Activated naive CD4-positive, alpha-beta T cell (primary cell): ENCODE measurements at places on chromosomes 1 and 21.

GRCh38 chr1:69172003-69173000 lies 395.4 kb upstream of the LRRC7 start:
- no peak for DNase-seq

DNA sequence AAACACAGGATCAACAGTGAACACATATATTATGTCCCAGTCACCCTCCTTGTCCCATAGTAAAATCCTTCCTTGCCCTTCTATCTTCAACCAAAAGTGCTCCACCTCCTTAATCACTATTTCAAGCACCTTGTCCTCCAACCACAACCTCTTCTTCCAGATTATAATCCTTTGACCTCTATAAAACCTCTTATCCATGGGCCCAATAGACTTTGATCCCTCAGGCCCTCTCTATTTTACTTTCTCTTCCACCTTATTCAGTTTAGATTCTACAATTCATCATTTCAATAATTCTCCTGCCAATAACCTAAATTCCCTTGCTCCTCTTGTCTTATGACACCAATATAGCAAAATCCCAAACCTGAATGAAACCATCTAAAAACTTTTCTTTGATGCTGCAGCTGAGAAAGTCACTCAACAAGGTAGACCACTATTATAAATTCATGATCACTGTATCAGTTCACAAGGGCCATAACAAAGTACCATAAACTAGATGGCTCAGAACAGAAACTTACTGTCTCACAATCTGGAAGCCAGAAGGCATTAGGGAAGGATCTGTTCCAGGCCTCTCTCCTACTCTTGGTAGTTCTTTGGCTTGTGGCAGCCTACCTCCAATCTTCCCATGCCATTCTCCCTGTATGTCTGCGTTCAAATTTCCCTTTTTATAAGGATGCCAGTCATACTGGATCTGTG lies 24.8 kb downstream of the EPS15 start:
- no peak for DNase-seq

- no peak for DNase-seq
These were observed 20.0 kb downstream of the SERTAD4 start for GRCh38 chr1:210252621-210253051.

DNA sequence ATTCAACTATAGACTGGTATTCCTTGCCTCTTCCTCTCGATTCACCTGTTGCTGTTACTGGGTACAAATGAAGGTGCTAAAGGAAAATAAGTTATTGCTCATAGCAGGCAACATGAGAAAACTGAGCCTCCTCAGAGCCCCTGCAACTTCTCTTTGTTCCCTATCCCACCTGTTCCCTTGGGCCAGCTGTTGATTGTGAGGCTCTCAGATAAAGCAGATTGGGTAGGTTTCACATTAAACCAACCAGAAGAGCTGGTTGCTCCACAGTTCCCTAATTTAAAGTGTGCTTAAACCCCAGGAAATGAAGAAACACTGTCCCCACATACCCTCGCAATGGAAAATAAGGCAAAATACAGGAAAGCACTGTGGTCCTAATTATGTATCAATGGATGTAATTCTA lies 4.8 kb downstream of the DEDD start:
- DNase-seq = no peak

GRCh38 chr1:99527078-99527477 lies 118.8 kb upstream of the PALMD start:
- no peak for DNase-seq

GRCh38 chr1:243236604-243237252 lies 18.4 kb downstream of the CEP170 start:
- no peak for DNase-seq

- DNase-seq = no peak
These were observed 633 bp downstream of the DMRTA2 start for GRCh38 chr1:50422675-50422945.

- DNase-seq = no peak
These were observed 13.2 kb upstream of the POU3F1 start for GRCh38 chr1:38059635-38060250.

DNA sequence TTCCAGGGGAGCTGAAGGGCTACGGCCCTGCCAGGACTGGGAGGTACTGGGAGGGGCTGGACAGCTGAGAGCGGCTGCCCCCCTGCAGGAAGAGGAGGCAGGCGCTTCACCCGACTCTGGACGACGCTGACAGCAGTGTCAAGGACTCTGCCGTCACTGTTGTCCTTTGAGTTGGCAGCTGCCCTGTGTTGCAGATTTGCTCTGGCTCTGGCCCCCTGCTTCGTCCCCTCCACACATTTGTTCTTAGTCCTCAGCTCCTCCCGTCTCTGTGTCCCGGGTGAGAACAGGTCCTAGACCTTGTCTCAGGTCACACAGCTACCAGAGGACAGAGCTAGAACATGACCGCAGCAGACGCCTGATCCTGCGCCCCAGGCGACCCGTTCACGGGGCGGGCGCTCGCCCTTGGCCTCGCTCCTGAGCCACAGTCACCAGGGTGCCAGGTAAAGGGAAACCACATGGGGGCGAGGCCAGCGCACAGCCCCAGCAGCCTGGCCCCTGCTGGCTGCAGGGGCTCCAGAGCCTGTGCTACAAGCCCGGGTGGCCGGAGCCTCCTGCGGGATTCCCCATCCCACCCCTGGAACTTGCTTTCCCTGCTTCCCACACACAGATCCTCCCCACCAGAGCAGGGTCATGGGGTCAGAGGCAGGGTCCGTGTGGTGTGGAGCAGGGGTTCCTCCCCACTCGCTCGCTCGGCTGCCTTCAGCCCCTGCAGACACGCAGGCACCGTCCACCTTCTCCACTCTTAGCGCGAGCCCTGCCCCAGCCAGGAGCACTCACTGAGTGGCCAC lies 10.7 kb upstream of the NPHP4 start:
- DNase-seq = no peak
